ENCODE measurements at places on chromosomes 3 and 15.
A peak's percentile ranks its signal among the peaks of the same experiment; 100 is the strongest.

- no peak for DNase-seq
These were observed 24.9 kb upstream of the THRB start for GRCh38 chr3:24519368-24520100.

DNA sequence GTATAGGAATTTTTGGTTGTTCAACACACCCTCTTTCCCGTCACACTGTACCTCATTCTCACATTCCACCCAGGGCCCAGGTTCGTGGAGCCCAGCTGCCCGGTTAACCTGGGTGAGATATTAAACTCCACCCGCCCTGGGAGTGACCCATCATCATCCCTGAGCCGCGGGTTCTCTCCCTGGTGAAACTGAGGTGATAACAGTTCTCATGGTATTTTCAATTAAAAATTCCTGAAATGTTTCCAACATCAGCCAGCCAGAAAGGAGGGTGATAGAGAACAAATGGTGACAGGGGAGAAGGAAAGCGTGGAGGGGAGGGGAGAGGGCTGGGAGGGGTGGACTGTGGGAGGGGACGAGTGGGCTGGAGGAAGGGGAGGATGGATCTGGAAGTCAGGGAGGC lies 148.8 kb downstream of the ALDH1A2 start:
- DNase-seq = no peak

- no peak for DNase-seq
These were observed 68.3 kb downstream of the CD47 start for GRCh38 chr3:108022256-108023150.

- DNase-seq = no peak
These were observed 75.8 kb downstream of the LRIG1 start for GRCh38 chr3:66425032-66425431.

GRCh38 chr3:114308830-114309229 lies 15.0 kb downstream of the TIGIT start:
- DNase-seq = peak; percentile 68

DNA sequence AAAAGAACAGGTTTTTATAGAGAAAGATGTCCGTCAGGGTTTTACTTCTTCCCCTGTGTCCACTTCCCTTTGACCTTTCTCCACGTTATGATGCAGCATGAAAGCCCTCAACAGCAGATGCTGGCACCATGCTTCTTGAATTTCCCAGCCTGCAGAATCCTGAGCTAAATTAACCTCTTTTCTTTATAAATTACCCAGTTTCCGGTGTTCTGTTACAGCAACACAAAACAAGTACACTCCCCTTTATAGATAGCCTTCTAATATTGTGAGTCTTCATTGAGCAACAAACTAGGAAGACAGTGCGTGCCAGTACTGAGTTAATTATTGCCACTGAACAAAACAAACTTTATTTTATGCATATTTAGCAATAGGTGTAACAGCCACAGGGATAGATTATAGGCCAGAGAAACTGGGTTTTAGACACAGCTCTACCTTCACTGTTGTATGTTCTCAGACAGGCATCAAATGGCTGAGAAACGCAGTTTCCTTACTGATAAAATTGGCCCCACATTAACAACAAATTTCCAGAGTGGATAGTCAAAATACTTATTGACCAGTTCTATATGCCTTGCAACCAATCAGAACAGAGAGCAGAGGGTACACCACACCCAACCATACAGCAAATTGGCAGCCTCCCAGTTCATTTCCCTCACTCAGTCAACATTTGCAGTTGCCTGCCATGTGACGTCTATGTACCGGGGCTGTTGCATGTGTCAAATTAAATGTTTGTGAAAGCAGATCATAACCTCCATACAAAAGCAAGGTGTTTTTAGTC lies 14.4 kb upstream of the TBL1XR1 start:
- no peak for DNase-seq

DNA sequence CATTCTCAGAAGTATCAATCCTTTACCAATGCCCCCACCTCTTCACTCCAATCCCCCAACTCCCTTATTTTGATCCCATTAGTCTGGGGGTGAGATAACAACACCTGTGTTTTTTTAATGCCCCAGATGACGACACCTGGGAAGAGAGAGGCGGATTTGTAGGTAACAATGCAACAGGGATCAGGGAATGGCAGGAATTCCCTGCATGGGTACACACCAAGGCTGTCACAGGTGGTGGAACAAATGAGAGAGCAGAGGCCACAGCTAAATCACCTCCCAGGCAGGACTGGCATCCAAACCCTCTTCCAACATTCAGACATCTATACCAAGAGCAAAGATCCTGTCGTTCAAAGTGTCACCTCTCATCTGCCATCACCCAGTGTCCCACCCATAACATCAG lies 319.2 kb upstream of the TRIM42 start:
- no peak for DNase-seq

- DNase-seq = no peak
These were observed 68.0 kb downstream of the CHL1 start for GRCh38 chr3:264394-265156.

- DNase-seq = no peak
These were observed 75.9 kb upstream of the ATP2B2 start for GRCh38 chr3:10581251-10581650.

GRCh38 chr3:167575000-167575600 lies 78.6 kb downstream of the WDR49 start:
- DNase-seq = no peak

GRCh38 chr3:143751643-143752178 lies 96.6 kb downstream of the SLC9A9 start:
- DNase-seq = no peak

- DNase-seq = peak; percentile 41
These were observed at the start of gene CD200 for GRCh38 chr3:112333002-112333380. TSS of gene CD200 (plus strand) at chr3:112333156. CDS start at chr3:112333213, 57 bp downstream.

DNA sequence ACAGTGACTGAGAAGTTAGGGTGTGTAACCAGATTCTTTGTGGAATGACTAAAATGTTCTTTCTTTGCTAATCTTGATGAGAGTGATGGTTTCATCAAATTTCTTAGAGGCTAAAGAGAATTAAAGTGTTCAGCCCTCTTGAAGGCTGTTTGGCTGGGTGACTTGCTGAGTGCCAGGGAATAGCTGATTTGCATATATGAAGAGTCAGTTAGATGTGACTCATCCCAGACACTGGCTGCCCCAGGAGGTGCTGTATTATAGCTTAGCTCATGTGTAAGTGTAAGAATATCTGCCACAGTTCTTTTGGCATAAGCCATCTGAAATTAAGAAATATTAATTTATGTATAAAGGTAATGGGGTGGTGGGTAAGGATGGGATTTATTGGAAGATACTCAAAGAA lies 535.1 kb downstream of the NLGN1 start:
- no peak for DNase-seq

DNA sequence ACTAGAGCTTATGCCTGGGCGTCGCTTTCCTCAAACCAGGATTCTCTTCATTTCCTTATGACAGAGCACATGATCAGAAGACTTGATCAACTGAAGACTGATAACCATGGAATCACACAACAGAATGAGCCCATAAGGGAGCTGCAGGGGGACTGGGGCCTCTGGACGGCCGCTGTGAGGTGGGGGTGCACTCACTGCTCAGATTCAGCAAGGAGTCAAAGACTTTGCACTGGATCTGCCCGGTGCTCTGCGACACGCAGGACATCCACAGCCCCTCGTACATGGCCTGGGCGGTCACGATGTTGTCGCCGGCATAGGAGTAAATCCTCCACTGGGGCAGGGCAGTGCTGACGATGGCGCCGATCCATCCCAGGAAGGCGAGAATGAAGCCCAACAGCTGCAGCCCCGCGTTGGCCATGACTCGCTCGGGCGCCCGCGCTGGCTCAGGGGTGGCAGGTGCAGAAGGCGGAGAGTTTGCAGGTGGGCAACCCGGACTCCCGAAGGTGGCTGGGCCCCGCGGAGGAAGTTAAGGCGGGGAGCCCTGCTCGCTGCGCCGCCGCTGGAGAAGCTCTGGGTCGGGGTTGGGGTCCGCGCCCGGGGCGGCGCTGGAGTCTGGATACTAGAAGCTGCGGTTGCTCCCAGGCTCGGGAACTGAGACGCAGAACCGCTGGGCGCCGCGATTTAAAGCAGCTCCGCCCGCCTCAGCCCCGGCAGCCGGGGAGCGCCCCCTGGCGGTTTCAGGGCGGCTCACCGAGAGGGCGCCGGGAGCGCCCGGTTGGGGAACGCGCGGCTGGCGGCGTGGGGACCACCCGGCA lies at the start of gene CLDN1:
TSS of gene CLDN1 (minus strand) at position 658 of the 815 bp plus-strand sequence. CDS start at position 418, 240 bp downstream.
- DNase-seq = peak; percentile 62

GRCh38 chr3:122443090-122443489 lies 27.2 kb upstream of the WDR5B start:
- no peak for DNase-seq

DNA sequence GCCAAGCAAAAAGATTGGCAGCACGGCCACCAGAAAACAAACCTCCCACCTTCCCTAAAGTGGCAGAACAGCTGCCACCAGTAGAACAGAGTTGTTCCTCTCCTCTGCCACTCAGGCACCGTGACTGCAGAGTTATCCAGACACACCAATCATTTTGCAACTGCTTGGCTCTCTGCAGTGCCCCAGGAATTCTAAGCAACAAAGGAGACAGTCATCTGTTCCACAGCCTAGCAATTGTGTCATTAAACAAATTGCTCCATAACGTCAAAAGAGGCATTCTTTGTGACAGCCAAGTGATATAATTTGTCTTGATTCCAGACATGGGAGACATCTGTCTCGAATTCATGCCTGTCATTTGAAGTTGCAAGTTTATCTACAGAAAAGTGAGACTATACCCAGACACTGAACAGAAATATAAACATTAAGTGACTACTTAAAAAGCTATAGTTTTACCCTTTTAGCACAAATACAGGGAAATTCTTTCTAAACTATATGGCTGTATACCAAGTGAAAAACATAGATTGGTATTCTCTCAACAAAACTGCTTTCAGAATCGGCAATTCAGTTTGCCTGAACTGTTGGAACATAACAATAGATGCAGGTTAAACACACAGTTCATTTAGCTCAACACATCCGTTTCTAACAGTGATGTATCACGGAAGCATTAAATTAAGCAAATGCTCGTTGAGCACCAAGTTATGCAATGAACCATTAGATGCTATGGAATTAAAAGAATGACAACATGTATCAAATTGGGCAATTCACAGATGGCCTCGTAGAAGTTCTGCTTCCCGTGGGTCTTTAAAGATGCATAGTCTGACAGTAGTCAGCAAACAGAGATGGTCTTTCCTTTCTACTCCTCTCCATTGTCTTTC lies 281.3 kb downstream of the FGF12 start:
- no peak for DNase-seq

DNA sequence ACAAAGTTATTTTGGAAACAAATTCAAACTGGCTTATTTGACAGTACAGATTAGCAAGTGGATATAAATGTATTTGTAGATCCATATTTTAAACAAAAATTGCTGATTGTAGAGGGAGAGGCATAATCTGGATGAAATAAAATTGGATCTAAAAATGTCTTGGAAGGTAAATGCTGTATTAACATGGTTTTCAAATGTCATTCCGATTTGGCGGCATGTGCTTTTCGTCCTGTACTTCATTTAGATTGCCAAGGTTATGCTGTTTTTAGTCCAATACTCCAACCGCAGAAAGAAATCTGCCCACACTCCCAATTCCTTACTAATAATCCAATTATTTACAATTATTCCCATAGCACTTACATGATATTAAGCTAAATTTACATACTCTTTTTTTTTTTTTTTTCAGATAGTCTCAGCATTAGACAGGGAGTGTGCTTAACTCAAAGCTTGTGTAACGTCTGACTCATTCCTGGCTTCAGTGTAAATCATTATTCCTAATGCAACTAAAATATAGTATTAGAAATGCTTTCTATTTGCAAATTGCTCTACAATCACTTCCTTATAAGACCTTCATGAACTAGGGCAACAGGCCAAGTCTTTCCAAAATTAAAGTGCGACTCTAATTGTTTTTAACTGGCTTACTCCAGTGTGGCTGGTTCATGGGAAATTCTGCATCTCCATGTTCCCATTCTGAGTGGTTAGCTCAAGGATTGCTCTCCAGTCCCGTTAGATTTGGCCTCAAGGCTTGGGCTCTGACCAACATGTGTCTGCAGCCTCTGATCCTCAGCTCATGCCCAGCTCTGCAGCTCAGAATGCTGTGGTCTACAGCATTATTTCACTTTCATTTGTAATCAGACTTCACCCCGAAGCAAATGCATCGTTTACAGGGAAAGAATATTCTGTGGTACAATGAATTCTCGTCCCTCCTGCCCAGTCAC lies 103.9 kb downstream of the FBN1 start:
- DNase-seq = no peak

DNA sequence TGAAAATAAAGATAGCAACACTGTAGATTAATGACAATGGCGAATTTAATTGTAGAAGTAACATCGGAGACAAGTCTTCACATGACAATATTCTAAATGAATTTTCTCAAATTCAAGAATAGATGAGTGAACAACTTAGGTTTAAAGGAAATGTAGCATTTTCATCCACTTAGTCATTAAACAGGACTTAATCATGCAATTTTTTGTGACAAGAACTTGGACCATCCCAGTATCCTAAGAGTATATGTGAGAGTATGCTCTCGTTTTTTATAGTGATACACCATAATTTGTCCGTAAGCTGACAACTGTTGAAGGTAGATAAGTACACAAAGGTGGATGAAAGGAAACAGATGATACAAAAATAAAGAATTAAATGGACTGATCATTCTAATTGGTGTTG lies 81.5 kb downstream of the DLG1 start:
- no peak for DNase-seq

GRCh38 chr3:113157408-113158030 lies 53.8 kb upstream of the BOC start:
- DNase-seq = no peak

DNA sequence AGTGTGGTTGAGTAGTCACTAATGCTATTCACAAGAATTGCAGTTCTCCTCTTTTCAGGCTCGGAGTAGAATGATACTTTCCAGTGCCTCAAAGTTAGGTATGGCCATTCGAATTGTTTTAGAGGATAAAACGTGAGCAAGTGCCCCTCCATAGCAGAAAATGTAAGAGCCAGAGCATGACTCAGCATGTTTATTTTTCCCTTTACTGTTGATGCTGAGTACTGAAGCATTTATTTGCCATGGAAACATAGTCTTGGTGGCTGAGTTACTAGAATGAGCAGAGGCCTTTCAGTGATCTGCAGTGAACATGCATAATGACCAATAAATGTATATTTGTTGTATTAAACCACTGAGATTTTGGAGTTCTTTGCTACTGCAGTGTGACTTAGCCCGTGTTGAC lies 540.6 kb downstream of the NLGN1 start:
- DNase-seq = no peak

- no peak for DNase-seq
These were observed 1.9 kb downstream of the MITF start for GRCh38 chr3:69741032-69741767.
